Stimulated activated CD8-positive, alpha-beta memory T cell treated with anti-CD3 and anti-CD28 coated beads, Interleukin-15, amount 100 ng/mL, for 48 hours (primary cell): ENCODE measurements at places on chromosomes 1 and 21.
A peak's percentile ranks its signal among the peaks of the same experiment; 100 is the strongest.

- DNase-seq: no peak
Observed at GRCh38 chr21:35159881-35160280, 110.8 kb upstream of the RUNX1 start.

DNA sequence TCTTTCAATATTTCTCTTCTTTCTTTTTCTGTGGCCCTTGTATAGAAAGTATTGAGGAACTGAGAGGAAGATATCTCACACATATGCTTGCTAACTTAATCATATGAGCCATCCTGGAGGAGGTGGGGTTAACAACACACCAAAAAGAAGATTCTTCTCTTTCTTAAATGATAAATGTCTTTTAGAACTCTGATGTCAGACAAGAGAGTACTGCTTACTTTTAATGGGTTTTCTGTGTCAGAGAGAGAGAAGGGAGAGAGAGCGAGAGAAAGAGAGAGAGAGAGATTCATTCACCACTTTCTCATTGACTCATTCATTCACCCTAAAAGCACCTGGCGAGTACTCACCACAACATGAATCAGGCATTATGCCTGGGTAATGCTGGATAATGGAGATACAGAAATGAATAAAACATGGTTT lies 250.3 kb upstream of the SGIP1 start:
- DNase-seq: no peak

GRCh38 chr1:218494449-218494852 lies 149.3 kb downstream of the TGFB2 start:
- DNase-seq: no peak

- DNase-seq: no peak
Observed at GRCh38 chr1:26050248-26050640, 4.3 kb upstream of the SLC30A2 start.

DNA sequence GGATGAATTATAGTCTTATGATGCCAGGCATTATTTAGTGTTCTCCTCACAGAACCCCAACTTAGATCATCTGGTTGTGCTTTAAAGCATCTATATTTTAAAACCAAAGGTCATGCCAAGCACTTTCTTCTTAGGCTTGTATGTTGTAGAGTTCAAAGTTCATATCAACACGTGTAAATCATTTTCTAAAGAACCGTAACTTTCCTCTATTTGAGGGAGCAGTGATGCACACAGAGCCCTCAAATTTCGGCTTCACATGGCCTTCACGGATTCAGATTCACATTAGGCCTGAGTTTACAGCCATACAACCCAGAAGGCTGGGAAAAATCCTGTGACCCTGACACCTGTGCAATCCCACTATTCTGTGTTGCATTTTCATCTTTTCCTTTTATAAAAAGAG lies 52.1 kb upstream of the SEC16B start:
- DNase-seq: no peak

GRCh38 chr1:219330001-219330400 lies 156.3 kb downstream of the LYPLAL1 start:
- no peak for DNase-seq

DNA sequence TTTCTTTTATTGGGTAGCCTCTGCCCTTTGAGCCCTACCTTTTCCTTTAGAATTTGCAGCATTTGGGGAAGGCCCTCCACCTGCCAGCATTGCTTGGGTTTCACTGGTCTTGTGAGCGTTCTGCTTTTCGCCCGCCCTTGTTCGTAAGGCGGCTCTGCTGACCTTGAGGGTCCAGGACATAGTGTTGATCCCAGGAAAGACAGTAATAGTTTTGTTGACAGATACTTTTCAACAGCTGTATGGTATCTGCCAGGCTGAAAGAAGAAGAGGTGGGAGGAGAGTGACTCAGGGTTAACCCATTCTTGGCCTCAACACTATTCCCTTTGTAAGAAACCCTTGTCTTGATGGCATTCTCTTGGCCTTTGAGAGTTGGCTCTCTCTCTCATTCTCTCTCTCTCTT lies 113.4 kb upstream of the SPAG17 start:
- no peak for DNase-seq

DNA sequence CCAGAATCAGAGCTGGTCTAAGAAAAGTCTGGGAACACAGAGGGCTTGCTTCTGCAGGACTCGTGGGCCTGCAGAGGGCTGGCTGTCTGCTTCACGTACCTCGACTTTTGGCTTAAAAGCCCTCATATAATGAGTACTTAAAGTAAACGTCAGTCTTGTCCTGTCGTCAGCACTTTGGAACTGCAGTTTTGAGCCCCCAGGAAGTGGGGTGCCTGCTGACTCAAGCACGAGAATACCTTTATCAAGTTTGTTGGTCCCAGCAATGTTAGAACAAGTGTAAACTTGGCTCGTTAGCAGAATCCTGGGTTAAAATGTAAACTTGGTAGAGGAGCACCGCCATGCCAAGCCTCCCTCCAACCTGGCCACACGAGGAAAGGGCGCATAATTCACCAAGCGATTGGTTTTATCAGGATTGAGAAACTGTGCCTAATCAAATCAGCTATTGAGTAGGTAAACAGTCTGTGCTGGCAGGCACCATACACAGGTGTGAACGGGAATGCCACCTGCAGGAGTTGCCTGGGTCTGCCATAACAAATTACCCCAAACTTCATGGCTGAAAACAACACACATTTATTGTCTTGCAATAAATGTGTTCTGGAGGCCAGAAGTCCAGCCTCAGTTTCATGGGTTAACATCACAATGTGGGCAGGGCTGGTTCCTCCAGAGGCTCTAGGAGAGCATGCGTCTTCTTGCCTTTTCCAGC lies 45.0 kb upstream of the FHAD1 start:
- DNase-seq: no peak

DNA sequence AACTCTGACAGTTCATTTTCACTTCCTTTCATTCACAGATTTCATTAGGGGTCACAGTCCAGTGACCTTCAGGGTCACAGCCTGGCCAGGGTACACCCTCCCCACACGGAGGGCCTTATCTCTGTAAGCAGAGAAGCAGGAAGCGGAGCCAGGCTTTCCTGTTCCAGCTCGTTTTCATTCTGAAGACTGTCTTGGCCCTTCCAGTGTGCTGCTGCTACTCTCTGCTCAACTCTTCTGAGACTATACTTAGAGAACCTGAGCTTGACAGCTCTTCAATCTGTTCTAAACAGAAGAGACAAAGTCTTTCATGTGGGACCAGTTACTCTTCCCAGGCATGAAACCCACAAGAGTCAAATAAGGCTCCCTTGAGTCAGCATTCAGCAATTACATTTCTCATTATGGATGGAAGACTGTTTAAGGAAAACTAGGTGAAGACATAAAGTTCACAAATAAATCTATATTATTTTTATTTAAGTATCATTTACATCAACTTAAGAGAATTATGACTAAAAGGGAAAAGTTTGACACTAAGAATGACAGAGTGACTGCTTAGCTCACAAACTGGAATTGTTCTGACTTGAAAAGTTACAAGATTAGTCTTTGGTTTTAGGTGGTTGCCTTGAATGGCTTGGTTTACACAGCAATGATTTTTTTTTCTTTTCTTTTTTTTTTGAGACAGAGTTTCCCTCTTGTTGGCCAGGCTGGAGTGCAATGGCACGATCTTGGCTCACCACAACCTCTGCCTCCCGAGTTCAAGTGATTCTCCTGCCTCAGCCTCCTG lies 4.8 kb upstream of the TDRD10 start:
- no peak for DNase-seq

GRCh38 chr1:100622506-100622905 lies 84.6 kb downstream of the GPR88 start:
- DNase-seq: no peak

GRCh38 chr1:91730801-91731732 lies 154.9 kb downstream of the TGFBR3 start:
- no peak for DNase-seq

- no peak for DNase-seq
Observed at GRCh38 chr1:20081353-20081810, 11.4 kb downstream of the PLA2G5 start.

- no peak for DNase-seq
Observed at GRCh38 chr1:27379564-27380122, 3.5 kb downstream of the CD164L2 start.

DNA sequence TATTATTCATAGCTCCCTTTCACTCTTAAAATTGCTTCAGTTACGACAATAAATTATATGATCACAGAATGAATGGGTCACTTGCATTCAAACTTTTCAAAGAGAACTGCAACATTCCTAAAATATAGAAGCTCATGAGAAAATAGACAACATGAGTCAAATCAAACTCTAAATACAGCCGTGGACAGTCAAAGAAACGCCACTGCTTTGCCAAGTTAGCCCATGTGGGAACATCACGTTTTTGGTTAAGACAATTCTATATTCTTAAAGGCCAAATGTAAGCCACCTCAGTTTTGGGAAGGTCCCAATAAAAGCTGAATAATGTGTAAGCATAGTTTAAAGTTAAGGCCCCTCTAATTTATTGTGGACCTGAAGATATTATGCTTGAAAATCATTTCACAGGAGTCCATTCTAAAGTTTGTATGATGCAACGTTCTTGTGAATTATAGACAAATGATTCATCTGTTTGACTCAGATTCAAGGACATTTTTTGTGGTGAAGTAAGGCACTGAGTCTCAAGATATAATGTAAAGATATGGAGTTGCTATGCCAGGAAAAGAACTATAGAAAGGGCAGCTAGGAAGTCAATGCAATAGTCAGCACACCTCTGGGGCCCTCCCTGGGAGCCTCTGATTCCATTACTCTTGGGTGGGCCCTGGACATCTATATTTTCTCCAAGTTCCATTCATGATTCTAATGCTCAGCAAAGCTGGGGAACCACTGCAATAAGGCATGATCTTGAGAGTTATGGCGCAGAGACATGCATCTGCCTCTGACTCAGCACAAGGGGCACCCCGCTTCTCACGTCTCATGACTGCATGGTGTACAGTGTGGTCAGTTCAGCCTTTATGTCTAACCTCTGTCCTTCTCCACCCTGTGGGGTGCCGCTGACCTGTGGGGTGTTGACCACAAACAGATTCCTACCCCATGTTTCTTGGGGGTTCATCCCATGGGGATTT lies 33.9 kb downstream of the ETS2 start:
- peak; percentile 25 for DNase-seq

DNA sequence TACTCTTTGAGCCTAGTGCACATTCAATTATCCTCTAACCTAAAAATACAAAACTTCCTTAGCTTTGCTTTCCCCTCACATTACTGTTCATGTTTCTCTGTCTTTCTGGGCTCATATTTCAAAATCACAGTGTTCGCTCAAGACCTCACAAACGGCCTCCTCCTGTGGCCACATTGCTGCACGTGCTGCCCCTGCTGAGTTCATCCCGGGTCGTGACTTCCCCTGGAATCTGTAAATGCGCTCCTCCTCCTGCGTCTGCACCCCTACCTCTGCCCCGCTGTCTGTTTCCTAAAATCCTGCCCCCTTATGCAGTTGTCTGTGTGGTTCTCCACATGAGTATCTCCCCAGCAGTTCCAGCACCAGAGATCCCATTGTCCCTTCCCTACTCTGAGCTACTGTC lies 45.5 kb upstream of the RAVER2 start:
- DNase-seq: no peak

GRCh38 chr1:242569867-242570266 lies 45.4 kb upstream of the PLD5 start:
- DNase-seq: no peak

GRCh38 chr1:200967693-200968468 lies 55.6 kb downstream of the KIF21B start:
- DNase-seq: no peak

DNA sequence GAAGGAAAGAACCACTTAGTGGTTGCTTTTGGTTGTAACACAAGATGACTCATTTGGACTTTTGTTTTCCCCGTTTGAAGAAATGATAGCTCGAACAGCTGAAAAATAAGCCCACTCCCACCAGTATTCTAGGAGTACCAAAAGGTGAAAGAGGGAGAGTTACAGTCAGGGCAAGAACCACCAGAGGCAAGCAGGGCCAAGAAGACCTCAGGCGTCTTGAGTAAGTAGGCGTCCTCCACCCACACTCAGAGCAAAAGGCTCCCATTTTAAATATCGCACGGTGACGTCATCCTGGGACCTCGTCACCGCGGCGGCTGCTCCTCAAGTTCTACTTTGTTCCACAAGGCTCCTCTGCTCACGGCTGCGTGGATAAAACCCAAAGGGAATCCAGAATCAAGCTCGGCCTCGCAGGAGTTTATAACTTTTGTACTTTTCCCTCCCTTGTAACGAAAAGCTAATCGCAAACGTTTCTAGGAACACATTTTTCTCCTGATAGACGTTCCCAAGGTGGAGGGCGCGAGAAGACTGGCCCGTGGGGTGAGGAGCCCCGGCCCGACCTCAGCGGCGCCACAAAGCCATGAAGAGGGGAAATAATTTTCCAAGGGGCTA lies 1.2 kb downstream of the BTG3 start:
- DNase-seq: peak; percentile 69

GRCh38 chr1:152539901-152540300 lies 25.6 kb downstream of the CRCT1 start:
- DNase-seq: no peak

- peak; percentile 3 for DNase-seq
Observed at GRCh38 chr1:32500387-32501209, 35.7 kb downstream of the ZBTB8B start.

DNA sequence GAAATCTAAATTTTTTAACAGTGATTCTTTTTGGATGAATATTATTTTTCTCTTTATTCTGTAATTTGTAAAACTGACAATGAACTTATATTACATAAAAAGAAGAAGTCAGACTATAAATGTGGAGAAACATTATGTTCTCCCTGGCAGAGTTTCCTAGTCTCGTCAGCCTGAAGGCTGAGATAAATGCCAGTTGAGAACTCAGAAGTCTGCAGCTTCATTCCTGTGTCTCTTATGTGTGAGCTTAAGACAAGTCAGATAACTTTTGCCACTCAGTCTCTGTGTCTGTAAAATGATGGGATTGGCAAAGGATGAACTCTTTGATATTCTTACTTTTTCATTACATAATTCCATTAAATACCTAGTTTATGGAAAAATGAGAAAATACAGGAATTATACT lies 568.8 kb upstream of the ZRANB2 start:
- DNase-seq: no peak

DNA sequence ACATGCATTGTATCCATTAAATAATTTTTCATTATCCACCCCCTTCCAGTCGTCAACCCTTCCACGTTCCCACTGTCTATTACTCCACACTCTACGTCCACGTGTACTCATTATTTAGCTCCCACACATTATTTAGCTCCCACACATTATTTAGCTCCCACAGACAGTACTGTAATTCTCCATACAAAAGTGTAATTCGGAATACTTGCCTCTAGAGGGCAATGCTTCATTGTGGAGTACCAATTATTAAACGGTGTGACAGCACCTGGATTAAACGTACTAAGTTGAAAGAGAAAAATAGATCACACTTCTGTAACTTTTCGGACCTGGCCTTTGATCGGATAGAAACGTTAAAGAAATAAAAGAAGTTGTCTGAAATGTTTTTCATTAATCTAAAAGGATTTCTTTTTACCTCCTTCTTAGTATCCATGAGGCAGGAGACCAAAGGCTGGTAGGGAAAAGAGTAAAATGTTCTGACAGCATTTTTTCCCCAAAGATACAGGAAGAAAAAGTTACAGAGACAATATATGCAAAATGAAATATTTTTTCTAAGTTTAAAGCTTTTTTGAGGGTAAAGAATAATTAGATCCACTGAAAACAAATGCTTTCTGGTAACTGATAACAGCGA lies 99.2 kb downstream of the LHX8 start:
- DNase-seq: no peak

- peak; percentile 14 for DNase-seq
Observed at GRCh38 chr1:53278298-53278725, 40.0 kb upstream of the MAGOH start.
